ENCODE measurements at places on chromosomes 12 and 14.

- DNase-seq = peak; percentile 31
Measured at GRCh38 chr12:10304161-10304574, 3.5 kb upstream of the KLRD1 start.

GRCh38 chr14:50855558-50855957 lies 16.3 kb upstream of the ABHD12B start:
- no peak for DNase-seq

- DNase-seq = no peak
Measured at GRCh38 chr14:20429801-20430669, 5.9 kb downstream of the KLHL33 start.

DNA sequence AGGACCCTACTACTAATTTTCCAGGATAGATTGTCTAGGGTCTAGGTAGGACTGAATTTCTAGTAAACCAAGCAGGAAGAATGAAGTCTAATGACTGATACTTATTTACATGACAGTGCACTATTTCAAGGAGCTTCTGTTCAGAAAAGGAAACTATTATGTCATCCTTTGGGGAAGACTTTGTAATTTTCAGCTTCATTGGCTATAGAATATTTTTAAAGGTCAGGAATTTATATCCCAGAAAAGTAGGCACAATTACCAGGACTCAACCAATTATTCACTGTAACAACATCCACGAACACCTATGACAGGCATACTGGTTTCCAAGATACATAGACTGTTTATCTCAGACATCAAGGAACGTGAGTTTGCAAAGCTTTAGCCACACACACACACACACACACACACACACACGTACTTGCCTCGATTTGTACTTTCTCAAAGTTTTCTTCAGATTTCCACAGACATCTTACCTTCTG lies 23.2 kb downstream of the OR6S1 start:
- no peak for DNase-seq

GRCh38 chr12:7113389-7113871 lies 4.4 kb upstream of the C1RL start:
- DNase-seq = peak; percentile 45
